ENCODE measurements at places on chromosomes 4 and X.

- DNase-seq: no peak
Measured at GRCh38 chr4:176313596-176314336, 6.0 kb upstream of the SPCS3 start.

- DNase-seq: no peak
Measured at GRCh38 chrX:102835504-102836146, 101.4 kb upstream of the RAB40AL start.

GRCh38 chr4:124526769-124527168 is 185.8 kb downstream of the ANKRD50 start:
- DNase-seq: no peak

DNA sequence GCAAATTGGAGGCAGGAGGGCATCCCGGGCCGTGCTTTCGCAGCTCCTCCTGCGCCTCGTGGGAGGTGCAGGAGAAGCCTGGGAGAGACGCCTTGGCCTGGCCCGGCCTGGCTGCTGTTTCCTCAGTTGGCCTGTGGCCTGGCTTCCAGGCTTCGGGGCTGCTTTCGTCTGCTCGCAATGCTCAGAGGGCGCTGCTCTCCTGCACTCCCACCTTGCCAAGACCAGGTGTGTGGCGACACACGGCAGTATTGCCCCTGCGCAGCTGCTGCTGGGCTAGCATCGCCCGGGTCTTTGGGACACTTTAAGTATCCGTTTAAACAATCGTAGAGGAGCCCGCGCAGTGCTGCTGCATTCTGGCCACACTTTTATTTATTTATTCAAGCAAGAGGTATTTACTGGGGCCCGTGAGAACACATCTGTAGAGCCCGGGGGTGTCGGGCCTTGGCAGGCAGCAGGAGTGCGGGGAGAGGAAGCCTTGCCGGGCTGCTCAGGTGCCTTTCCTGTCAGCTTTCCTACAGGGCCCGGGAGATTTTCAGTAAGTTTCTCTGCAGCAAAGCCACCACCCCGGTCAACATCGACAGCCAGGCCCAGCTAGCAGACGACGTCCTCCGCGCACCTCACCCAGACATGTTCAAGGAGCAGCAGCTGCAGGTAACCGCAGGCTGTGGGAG is 26.2 kb upstream of the HGFAC start:
- DNase-seq: no peak

GRCh38 chr4:102333787-102334186 is 11.5 kb downstream of the SLC39A8 start:
- no peak for DNase-seq

DNA sequence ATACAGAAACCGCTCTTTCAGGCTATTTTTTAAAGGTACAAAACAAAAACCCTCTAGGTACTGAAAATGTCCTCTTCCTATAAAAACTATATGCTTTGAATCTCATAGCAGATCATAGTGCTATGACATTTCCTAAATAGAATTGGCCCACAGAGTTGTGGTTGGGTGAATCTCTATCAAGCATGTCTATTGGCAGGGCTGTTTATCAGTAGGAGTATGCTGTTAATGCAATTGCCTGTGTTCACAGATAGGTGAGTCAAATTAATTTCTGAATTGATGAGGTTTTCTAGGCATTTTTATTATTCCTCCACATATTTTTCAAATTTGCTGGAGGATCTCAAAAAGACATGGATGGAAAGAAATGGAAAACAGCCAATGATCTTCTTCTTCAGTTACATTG is 73.9 kb downstream of the QRFPR start:
- DNase-seq: no peak

- no peak for DNase-seq
Measured at GRCh38 chrX:55450259-55450658, 1.7 kb upstream of the MAGEH1 start.

GRCh38 chr4:83568062-83568461 is 32.2 kb downstream of the GPAT3 start:
- DNase-seq: no peak

DNA sequence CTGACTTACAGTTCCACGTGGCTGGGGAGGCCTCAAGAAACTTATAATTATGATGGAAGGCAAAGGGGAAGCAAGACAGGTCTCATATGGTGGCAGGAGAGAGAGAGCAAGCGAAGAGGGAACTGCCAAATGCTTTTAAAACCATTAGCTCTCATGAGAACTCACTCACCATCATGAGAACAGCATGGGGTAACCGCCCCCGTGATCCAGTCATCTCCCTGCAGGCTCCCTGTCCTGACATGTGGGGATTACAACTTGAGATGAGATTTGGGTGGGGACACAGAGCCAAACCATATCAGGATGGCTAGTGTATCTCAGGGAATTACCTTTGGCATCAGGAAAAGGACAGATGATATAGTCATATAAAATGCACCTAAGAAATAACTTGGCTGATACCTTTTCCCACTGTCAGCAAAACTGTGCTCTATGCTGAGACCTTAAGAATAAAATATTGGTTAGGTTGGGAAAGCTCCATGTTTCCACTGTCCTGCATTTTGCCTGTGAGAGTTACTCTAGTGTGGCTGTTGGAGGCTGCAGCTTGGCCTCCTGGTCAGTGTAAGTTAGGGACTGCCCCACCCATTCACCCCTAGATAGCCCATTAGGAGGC is 110.3 kb downstream of the UCHL1 start:
- DNase-seq: no peak

- no peak for DNase-seq
Measured at GRCh38 chr4:112379306-112379705, 82.1 kb downstream of the ALPK1 start.

DNA sequence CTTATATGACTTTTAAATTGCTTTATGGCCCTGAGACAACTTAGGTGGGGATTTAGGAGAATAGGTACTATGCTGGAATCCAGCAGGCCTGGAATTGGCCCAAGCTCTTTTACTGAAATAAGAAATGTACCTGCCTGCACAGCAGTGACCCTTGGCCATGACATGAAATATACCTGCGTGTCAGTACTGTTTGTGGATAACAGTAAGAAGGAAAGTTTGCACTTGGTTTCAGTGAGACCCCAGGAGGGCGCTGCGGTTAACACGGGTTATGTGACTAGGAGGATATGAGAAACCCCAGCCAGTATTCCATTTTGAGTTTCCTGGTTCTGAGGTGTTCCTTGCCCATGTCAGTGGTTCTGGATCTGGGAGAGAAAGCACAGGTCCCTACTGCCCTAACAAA is 5.3 kb downstream of the MTM1 start:
- no peak for DNase-seq

DNA sequence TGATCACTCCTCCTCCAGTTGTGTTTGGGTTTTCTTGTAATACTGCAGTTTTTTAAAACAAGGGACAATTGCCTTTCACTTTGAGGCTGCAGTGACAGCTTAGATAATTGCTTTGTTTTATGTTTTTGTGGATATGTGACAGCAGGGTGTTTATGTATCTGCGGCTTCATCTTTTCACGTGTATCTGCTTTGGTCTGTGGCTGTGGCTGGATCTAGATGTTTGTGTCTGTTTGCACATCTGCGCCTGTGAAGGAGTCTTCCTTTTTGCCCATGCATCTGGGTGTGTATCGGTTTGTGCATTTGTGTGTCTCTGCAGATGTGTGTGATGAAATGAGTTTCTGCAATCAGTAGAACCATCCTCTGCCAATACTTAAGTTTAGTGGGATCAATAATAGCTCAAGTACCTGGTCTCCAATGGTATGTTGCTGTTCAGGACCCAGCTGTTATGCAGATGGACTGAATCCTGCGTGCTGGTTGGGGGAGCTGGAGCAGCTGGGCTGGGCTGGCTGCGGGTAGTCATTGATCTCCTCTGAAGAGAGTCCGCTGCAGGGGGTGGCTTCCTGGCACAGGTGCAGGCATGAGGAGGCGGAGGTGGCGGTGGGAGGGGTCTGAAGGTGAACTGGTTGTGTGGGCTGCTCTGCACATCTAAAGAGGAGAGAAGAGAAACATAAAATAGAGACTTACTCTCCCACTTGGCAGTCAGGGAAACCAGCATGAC is 390.3 kb downstream of the SH2D1A start:
- peak; percentile 14 for DNase-seq

DNA sequence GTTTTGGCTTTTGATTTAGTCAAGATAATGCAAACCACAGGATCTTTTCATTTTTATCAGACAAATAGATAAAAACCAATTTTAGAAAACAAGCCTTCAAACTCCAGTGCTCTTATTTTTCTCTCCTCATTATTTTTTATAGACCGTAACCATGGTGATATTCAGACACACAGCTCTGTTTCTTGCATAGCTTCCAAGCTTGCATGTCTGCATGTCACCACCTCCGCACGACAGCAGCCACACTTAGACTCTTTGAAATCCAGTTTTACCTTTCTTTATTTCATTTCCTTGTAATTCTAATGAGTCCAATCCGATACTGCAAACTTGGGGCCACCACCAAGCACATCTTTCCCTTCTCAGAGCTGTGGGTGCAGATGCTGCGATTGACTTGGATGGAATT is 94.3 kb upstream of the GPM6A start:
- no peak for DNase-seq

- no peak for DNase-seq
Measured at GRCh38 chr4:134408897-134409296, 207.3 kb upstream of the PABPC4L start.

- no peak for DNase-seq
Measured at GRCh38 chr4:123526511-123526910, 129.9 kb downstream of the SPRY1 start.

Data from T-helper 17 cell (primary cell).